ENCODE measurements at places on chromosomes 6 and 20.

- DNase-seq = no peak
These were observed 239.6 kb downstream of the LRFN2 start for GRCh38 chr6:40347571-40348011.

- no peak for DNase-seq
These were observed 397.0 kb downstream of the NKAIN2 start for GRCh38 chr6:124200661-124201060.

GRCh38 chr20:59813126-59813947, 120.1 kb downstream of the SYCP2 start:
- DNase-seq = no peak

- DNase-seq = no peak
These were observed 6.0 kb downstream of the ZC3H12D start for GRCh38 chr6:149478631-149479314.

- no peak for DNase-seq
These were observed 69.7 kb downstream of the ECT2L start for GRCh38 chr6:138865480-138866109.

- DNase-seq = no peak
These were observed 22.6 kb downstream of the MTHFD1L start for GRCh38 chr6:150887978-150888563.

GRCh38 chr6:170082531-170083187, 208.2 kb downstream of the DLL1 start:
- no peak for DNase-seq

- DNase-seq = peak; percentile 54
These were observed 492.5 kb downstream of the CDKAL1 start for GRCh38 chr6:21026576-21027273.

- peak; percentile 13 for DNase-seq
These were observed 221.7 kb upstream of the MARCKS start for GRCh38 chr6:113635222-113635986.

- peak; percentile 17 for DNase-seq
These were observed 631.1 kb downstream of the KIF16B start for GRCh38 chr20:15942130-15942529.

GRCh38 chr6:43916924-43917877, 147.2 kb downstream of the VEGFA start:
- peak; percentile 84 for DNase-seq

- DNase-seq = peak; percentile 26
These were observed 815.5 kb upstream of the SLC35B3 start for GRCh38 chr6:9250852-9251251.

DNA sequence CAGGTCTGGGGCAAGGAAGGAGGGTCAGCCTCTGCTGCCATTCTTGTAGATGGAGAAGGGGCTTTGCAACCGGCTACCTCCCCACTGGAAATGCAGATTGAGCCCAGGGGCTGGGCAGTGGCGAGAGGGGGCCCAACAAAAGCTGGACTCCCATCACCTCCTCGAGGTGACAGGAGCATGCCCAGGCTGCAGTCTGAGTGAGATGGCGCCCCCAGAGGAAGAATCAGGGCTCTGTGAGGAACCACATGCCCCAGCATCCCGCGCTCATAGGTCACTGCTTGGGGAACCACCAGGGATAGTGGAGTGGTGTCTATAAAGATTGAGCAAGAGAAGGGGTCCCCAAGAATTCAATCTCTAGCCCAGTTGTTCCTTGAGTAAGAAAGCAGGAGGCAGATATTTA, 31.6 kb upstream of the NEDD9 start:
- no peak for DNase-seq

DNA sequence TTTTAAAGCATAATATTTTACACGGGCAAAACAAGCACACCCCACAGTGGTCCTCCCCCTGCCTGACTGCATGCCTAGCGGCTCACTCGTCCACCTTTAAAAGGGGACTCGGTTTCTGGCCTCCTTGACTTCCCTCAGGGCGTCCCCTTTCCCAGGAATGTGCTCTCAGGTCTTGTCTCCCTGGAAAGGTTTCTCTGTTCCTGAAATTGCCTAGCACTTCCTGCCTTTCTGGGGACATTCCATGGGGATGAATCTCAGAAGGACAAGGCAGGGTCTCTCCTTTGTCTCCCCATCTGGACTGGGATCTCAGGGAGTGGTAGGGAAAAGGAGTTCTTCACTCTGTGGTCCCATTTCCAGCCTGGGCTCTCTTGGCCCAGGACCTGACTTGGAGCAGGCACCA, 4.9 kb downstream of the TCF15 start:
- DNase-seq = no peak

GRCh38 chr6:2982426-2983117, 11.2 kb upstream of the SERPINB6 start:
- DNase-seq = no peak

DNA sequence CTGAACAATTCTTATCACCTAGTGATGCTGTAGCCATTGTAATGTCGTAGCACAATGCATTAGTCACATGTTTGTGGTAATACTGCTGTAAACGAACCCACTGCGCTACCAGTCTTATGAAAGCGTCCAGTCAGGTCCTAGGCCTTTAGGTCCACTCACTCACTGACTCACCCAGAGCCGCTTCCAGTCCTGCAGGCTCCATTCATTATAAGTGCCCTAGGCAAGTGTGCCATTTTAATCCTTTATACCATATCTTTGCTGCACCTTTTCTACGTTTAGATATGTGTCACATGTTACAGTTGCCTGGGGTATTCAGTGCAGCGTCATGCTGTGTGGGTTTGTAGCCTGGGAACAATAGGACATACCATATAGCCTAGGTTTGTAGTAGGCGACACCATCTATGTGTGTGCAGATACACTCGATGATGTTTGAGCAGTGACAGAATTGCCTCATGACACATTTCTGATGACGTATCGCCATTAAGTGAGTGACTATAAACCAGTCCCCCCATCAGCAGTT, 15.4 kb downstream of the IGF2R start:
- peak; percentile 55 for DNase-seq

- no peak for DNase-seq
These were observed 173.2 kb downstream of the VEGFA start for GRCh38 chr6:43943099-43943766.

GRCh38 chr20:481167-481566, 18.8 kb upstream of the TBC1D20 start:
- no peak for DNase-seq

All from AG10803 (cell line).